Stimulated activated CD4-positive, alpha-beta T cell treated with anti-CD3 and anti-CD28 coated beads, Interleukin-1b, Interleukin-23, amount 100 ng/mL, for 24 hours (primary cell): ENCODE measurements at places on chromosomes 6 and 20.

- no peak for DNase-seq
Observed at GRCh38 chr6:135319819-135320218, 138.7 kb downstream of the MYB start.

DNA sequence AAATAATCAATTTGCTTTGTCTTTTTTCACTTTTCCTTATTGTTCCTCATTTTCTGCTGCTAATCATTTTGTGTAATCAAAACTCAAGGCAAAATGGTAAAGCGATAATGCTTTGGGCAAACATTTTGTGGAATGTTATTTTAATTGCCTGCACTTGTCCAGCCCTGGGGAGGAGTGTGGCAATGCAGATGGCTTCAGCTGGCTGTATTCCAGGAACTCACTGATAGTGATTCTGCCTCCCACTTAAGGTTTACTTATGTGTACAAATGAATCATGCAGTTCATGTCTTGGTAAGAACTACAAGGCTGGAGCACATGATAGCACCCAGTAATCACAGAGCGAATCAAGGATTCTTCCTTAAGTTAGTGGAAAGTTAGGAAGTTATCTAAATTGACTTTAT lies 107.8 kb downstream of the COL19A1 start:
- no peak for DNase-seq

DNA sequence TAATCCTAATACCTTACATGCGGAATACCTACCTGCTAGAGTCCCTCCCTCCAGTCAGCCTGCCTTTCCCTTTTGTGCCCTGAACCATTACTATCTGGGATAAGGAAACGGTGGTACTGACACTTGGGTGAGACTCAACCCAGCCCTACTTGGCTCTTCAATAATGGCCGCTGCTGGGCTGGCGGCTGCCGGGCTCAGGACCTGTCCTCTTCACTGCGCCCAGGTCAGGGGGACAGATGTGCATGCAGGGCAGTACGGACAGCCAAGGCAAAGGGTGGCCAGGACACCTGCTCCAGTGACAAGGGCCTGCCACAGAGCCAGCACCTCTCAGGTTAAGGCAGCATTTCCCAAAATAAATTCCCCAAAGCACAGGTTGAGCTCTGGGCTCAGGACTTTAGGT lies 29.9 kb downstream of the UBE2V1 start:
- DNase-seq: no peak

- DNase-seq: no peak
Observed at GRCh38 chr20:47362361-47363219, 6.1 kb upstream of the ZMYND8 start.

- no peak for DNase-seq
Observed at GRCh38 chr6:134624781-134625180, 306.9 kb upstream of the SGK1 start.

GRCh38 chr20:32979201-32979998 lies 24.8 kb downstream of the SUN5 start:
- DNase-seq: no peak

DNA sequence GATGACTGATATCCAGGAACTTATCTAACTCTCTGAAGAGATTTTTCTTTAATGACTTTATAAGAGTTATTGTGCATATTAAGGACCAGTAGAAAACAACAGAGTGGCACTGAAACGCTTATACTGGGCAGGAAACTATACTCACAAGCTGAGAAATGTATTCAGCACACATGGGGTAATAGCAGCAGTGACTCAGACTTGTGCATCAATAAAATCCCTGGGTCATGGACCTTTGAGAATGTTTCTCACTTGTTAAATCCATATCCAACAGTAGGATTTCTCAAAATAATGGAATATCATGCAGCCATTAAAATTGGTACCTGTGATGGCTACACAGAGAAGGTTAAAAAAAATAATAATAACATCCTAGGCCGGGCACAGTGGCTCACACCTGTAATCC lies 219.5 kb downstream of the BTBD9 start:
- no peak for DNase-seq

- no peak for DNase-seq
Observed at GRCh38 chr6:71476872-71477271, 188.3 kb downstream of the OGFRL1 start.

DNA sequence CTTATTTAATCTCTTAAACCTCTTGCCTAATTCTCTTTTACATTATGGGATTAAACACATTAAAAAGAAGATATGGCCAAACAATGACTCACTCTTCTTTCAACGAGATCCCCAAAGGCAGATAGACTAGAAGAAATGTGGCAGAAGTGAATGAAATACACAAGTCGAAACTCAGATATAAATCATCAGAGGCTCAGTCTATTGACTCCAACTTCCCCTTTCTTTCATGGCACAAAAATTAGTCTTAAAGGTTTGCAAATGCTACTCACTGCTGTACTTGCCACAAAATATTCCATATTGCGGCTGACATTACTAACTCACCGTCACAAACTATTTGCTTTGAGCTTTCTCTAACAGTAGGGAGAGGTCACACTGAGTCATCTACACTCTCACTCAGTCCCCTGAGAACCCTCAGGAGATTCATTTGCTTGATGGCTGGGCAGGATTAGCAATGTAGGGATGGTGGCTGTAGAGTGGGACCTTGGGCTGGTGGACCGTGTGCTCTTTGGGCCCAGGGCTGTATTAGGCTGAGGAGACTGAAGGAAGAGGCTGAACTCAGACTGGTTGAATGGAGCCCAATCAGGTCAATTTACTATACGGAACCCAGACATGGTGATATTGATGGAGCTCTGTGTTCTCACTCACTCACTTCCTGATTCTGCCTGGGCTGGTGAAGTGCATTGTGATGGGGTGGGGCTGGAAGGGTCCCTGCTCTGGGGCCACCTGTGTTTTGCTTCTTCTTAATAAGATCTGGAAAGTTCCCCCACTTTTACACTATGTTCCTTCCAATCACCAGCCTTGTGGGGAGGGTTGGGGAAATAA lies 42.8 kb upstream of the UBR2 start:
- no peak for DNase-seq

- no peak for DNase-seq
Observed at GRCh38 chr6:107353773-107354382, 105.5 kb downstream of the PDSS2 start.

- no peak for DNase-seq
Observed at GRCh38 chr20:41537865-41538264, 80.3 kb downstream of the CHD6 start.

DNA sequence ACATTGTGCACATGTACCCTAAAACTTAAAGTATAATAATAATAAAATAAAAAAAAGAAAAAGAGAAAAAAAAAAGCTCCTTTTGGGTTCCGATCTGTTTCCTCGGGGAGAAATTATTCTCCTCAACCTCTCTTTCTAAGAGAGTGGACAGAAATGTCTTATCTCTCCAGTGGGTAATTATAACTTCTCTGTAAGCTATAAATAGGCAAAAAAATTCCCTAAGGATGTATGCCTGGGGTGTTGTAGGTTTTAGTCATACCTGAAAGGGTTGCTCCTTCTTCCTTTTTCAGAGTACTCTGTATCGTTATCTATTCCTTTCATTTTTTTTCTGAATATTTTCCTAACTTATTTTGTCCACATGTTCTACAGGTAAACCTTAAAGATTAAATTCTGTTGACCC lies 169.7 kb upstream of the PTPRK start:
- DNase-seq: no peak

- DNase-seq: no peak
Observed at GRCh38 chr6:147304016-147304415, 99.8 kb downstream of the STXBP5 start.

GRCh38 chr6:128558924-128559323 lies 38.5 kb upstream of the PTPRK start:
- DNase-seq: no peak

- no peak for DNase-seq
Observed at GRCh38 chr20:3802524-3803239, 6.6 kb downstream of the CDC25B start.

DNA sequence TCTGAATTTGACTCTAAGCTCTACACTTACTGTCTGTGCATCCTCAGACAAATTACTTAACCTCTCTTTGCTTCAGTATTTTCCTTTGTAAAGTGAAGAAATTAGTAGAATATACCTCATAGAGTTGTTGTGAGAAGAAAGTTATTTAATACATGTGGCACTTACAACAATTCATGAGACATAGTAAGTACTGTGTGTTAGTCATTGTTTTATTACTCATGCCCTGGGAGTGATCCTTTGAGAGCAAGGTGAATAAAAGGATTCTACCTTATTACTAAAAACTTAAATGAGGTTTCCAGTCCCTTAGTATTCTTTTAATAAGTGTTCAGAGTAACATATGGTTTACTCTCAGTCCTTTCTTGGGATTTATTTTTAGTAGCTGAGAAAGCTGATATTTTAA lies 233.6 kb upstream of the MAP3K7 start:
- DNase-seq: no peak

- DNase-seq: no peak
Observed at GRCh38 chr6:33619166-33619840, 1.8 kb upstream of the ITPR3 start.

DNA sequence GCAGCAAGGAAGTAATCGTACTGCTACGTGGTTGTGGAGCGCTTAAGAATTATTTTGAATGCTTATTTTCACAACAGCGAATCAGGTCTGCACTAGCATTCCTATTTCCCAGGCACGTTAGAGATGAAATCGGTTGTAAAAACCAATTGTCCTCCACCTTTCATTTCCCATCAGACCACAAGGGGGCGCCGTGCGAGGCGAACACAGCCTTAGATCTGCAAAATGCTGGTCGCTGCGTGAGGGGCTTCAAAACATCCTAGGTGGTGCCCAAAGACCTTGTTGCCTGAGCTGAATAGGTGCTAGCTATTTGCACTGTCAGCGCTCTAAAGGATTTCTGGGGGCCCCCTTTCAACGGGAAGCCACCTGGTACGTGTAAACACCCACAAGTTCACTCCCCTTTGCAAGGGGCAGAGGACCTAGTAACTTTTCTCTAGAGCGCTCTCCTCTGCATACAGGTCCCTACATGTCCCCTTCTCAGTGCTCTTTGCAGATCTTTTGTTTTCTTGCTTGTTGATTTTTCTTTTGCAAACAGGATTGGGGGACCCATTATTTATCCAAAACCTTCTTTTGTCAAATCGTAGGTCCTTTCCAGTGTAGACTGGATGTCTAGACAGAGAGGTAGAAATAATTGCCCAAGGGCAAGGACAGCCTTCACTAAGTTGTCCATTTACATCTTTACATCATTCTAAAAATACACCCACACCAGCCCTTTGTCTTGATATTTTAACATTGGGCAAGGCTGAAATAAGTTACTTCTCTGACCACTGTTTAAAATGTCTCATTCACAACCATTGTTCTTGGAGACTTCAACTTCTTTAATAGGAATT lies 59.8 kb downstream of the NEDD9 start:
- peak; percentile 65 for DNase-seq

DNA sequence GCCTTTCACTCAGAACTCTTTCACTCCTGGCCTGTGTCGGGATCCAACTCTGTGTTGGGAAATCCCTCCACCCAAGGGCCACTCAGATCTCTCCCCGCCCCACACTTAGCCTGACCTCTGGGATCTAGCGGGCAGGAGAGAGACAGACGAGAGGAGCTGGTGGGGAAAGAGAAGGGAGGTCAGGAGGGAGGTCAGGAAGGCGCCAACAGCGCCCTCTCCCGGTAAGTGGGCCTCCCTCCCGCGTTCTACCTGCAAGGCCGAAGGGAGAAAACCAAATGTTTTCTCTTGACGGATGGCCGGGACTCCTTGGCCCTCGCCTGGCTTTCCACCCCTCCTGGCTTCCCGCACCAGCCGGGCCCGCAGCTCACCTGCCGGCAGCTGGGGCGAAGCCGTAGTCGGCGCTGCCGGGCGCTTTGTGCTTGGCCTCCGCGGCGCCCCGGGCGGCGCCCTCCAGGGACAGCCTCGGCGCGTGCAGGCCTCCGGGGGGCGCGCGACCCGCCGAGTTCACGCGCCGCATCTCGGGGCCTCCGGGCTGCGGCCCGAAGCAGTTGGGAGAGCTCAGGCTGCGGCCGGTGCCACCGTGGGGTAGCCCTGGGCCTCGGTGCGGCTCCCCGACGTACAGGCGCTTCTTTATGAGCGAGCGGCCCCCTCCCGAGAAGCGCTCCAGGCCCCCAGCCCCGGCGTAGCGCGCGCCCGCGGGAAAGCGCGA lies 38.2 kb downstream of the C6orf132 start:
- DNase-seq: peak; percentile 74

GRCh38 chr20:21136015-21136732 lies 10.3 kb downstream of the KIZ start:
- DNase-seq: no peak

DNA sequence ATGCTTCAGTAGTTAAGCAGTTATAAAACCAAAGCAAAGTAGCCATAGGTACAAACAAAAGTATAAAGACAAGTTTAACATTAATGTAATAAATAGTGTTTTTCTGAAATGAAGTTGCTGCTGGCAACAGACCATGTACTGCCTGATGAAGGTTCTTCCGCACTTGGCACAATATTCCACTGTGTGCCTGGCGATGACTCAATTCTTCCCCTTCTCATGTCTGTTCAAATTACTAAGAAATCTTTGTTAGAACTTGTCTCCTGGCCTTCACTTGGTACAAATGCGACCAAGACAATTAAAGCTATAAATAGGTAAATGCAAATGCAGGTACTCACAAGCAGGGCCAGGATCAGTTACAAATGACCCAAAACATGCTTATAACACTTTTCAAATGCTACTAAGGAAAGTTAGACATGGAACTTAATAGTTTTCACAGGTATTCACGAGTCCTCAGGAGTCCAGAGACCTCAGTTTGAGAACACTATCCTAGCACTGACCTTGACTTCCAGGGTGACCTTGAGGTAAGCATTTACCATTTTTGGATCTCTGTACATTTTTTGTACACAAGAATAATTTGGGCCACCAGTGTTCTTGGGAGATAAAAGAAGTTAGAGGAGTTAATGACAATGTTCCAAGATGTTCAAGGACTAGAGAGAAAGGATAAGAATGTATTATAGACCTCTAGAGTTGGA lies 8.1 kb upstream of the DDR1 start:
- no peak for DNase-seq

DNA sequence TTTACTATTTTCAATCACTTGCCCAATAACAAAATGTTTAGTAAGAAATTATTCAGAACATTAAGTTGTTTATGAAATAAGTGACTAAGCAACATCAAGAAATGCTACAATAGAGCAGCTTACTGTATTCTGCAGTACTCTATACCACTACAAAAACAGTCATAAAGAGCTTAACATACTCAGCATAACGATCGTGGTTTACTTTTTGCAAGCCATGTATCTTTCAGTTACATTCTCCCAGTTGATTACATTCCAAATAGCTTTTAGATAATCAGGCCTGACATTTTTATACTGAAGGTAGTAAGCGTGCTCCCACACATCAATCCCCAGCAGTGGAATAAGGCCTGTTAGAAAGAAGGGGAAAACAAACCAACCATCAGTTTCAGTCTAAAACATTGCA lies 10.7 kb downstream of the SOD2 start:
- DNase-seq: no peak

- DNase-seq: no peak
Observed at GRCh38 chr6:34745277-34746103, 11.8 kb upstream of the SNRPC start.
